ENCODE measurements at places on chromosomes 6 and 20.

DNA sequence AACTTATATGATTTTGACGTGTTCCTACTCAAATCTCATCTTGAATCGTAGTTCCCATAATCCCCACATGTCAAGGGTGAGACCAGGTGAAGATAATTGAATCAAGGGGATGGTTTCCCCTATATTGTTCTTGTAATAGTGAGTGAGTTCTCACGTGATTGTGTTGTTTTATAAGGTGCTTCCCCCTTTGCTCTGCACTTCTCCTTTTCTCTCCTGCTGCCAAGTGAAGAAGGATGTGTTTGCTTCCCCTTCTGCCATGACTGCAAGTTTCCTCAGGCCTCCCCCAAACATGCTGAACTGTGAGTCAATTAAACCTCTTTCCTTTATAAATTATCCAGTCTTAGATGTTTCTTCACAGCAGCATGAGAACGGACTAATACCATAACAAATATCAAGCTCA is 83.2 kb downstream of the MANEA start:
- no peak for DNase-seq

- DNase-seq: no peak
These were observed 1.3 kb downstream of the SCUBE3 start for GRCh38 chr6:35214869-35215664.

- no peak for DNase-seq
These were observed 65.4 kb downstream of the RWDD2A start for GRCh38 chr6:83258517-83258916.

DNA sequence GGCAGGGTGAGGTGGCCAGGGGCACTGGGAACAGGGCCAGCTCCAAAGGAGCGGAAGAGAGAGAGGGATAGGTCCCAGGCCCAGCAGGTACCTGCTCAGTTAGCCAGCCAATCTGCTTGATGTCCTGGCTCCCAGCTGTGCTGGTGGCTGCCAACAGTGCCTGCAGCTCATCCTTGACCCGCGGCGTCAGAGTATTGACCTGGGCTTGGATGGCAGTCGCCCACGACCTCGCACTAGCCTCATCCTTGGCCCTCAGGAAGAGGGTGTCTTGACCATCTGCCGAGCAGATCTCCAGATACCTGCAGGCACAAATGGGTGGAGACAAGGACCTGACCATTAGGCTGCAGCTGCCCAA is 11.1 kb upstream of the CDK5RAP1 start:
- DNase-seq: no peak

DNA sequence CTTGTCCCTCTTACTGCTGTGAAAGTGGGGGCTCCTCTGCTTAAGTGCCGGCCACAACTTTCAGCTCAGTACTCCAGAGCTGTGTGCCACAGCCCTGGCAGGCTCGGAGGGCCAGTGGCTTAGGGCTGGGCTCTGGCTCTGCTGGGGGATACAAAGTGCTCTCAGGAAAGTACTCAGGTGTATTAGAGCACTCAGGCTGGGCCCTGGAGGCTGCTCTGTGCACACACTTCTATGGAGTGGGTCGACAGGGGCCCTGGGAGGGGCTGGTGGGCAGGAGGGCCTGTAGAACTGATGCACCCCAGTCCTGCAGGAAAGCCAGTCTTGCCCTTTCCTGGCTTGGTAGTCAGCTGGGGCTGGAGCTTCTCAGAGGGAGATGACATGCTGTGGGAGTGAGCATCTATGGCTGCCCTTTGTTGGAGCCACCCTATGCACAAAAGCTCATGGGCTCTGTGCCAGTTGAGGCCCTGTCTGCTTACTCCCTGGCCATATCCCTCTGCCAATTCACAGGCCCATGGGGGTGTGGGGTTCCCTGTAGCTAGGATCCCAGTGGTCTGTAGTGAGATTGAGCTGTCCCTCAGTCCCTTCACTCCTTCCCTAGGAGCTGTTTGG is 22.0 kb downstream of the CENPW start:
- no peak for DNase-seq

- no peak for DNase-seq
These were observed 49.6 kb upstream of the ZNF217 start for GRCh38 chr20:53643031-53643832.

DNA sequence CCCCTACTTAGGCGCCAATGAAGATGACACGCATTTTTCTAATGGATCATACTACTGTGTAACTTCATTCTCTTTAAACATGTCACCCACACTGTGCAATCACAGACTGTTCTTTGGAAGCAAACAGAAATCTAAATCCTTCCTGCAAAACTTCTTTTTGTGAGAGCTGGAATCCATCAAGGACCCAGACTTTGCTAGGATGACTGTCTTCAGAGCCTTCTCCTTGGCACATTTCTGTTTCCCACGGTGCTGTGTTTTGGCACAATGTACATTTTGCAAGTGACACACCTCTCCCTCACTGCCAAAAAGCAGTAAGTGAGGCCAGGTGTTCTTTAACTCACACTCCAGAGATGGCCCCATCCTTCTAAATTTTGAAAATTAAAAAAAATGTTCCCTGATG is 21.7 kb upstream of the TAGAP start:
- DNase-seq: no peak

- DNase-seq: no peak
These were observed 1.6 kb downstream of the SAMD10 start for GRCh38 chr20:63977739-63978276.

- no peak for DNase-seq
These were observed 121.8 kb upstream of the HDGFL1 start for GRCh38 chr6:22447249-22448196.

GRCh38 chr6:69379518-69379917 is 417.3 kb downstream of the LMBRD1 start:
- peak; percentile 30 for DNase-seq

DNA sequence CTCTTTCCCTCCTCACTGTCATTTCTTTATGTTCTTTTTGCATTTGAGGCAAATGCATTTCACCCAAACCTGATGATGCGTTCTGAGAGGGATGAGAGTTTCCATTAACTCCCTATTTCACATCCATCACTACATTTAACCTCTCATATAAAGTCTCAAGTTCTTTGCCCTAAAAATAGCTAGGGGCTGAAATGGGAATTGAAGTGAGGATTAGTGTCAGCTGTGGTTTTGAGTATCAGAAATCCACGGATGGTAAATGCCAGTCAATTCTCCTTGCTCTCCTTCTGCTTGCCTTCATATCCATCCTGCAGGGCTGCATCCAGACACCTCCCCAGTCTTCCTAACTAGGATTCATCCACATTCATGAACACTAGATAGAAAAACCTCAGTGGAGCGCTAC is 10.0 kb upstream of the DTNBP1 start:
- no peak for DNase-seq

DNA sequence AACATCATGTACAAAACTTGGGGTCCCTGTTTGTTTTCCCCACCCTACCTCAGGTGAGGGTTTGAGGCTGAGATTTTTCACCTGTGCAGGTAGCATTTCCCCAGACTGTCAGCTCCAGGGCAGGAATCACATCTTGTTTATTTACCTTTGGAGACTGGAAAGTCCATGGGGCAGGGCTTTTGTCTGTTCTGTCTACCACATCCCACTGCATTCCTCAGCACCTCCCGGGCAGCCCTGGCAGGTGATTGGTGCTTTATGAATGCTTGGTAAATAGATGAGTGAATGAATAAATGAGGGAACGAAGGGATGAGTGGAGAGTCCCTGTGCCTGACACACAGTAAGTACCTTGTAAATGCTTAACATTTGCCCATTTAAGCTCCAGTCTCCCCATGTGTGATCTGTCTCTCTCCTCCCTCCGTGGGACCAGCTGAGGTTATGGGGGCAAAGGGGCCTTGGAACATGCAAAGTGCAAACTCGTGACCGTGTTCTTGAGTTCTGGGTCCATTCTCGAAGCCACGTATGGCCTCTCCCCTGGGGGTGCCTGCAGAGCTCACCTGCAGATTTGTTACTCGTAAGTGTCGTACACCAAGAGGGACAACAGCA is 69.7 kb upstream of the PMEPA1 start:
- no peak for DNase-seq

- no peak for DNase-seq
These were observed 15.8 kb downstream of the PLAGL1 start for GRCh38 chr6:143992285-143992684.

DNA sequence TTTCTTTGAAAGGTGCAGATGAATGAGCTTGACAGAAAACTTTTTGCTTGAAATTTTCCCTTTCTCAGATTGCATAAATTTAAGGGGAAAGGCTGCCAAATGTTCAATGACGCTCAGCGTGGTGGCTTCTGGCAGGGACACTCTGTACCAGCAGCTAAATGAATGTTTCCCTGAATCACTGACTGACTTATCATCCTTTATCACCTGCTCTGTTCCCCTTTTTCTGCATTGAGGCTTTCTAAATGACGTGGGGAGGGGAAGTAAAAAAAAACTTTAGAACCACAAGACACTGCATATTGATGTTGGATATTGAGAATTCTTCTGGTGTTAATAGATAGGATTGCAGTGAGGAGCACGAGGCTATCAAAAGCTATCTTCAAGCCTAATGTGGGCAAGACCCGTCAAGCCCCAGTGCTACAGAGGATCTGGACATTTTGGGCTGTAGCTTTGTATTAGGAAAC is 46.9 kb upstream of the ENPP5 start:
- no peak for DNase-seq

GRCh38 chr6:157527471-157527907 is 146.5 kb downstream of the ZDHHC14 start:
- DNase-seq: no peak

DNA sequence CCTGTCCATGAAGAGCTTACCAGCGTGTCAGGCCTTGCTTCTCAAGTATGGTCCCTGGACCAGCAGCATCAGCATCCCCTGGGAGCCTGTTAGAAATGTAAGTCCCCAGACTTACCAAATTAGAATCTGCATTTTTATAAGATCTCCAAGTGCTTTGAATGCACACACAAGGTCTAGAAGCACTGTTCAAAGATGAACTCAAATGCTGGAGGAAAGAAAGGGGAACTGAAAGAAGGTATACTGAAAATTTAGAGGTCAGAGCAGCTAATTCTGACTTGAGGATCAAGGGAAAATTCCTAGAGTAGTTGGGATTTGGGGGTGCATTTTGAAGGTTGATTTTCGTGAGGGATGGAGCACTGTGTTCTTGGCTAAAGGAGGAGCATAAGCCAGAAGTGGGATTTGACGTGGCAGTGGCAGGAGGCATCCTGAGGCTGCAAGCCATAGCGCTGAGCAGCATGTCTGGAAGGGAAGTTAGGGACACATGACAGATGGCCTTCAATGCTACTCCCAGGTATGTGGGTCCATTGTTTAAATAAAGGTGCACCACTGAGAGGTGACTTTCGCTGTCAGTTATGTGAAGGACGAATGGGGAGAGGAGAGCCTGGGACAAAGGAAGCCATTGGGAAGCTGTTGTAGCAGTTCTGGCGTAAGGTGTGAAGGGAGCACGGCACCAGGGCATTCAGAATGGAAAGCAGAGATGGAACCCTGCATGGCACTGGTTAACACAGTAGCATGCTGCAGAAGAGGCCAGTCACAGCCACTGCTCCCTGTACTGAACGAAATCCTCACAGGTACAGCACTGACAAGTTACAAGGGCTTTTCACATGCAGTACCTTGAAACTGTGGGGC is 36.2 kb downstream of the ARMC2 start:
- DNase-seq: no peak

DNA sequence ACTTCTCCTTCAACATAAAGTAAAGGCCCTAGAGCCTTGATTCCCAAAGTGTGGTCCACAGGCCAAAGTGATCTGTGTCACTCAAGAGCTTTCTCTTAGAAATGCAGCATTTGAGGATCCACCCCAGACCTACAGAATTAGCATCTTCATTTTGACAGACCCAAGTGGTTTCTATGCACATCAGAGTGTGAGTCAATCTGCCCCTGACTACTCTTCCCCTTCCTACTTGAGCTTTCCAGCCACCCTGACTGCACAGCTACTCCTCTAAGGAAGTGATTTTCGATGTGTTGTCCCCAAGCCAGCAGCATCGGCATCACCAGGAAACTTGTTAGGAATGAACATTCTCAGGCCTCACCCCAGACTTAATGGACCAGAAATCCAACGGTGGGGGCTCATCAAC is 2.6 kb downstream of the MEP1A start:
- no peak for DNase-seq
